KG1 (cell line): ENCODE measurements at places on chromosomes 16 and 17.

DNA sequence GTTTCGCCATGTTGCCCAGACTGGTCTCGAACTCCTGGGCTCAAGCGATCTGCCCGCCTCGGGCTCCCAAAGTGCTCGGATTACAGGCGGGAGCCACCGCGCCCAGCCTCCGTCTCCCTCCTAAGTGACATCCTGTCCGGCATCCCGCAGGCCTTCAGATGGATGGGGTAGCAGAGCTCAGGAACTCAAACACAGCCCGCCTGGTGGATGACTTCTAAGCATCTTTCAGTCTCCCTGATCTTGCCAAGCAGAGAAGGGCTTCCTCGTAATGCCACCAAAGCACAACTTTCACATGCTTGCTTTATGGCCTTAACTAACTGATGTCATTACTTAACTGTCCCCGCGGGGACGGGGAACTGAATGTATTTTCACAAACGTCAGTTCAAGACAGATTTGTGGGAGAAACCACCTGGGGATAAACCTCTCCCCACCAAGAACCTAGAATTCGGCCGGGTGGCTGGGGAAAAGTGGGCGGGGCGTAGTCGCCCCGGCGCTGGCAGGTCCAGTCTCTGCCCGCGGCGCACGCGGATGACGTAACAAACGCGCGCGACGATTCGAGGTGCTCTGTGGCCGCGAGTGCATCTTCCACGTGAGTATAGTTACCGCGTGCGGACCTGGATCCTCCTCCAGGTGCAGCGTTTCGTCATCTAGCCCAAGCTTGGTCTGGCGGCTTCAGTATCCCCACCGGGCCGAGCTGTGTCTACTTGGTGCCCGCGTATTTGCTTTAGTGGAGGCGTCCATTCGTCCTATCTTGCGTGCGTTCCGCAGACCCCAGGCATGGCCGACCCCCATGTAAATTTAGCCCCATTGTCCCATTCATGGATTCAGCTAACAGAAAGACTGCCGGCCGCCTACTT lies at the start of gene PFAS:
PFAS (plus strand) TSS at position 539 of the 857 bp plus-strand sequence. CDS start 4,649 bp downstream, outside the sequence.
- peak; percentile 64 for DNase-seq

DNA sequence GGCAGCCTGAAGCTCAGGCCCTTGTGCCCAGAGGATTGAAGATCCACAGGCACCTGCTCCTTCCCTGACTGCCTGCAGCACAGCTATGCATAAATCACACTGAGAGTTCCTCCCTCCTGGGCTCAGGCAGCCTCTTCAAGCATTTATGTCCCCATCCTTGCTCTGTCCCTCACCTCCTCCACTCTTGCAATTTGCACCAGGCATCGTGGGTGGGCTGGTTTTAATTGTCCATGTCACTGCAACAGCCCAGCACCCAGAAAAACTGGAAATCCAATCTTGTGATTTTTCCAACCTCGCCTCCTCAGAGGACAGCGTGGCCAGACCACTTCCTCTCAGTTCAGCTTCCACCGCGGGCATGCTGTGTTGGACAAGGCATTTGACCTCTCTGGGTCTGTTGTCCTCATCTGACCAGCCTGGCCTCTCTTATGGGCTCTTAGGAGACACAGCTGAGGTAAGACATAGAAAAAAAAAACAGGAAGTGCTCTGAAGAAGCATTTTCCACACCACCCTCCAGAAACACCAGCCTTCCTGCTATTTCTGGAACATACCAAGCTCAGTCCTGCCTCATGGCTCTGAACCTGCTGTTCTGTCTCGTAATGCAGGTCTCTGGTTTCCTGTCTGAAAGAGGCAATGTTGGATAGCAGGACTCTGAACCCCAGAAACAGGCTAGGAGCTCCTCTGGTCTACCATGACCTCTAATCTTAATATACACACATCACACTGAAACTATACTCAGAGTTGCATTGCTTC lies 8.3 kb downstream of the TMEM114 start:
- DNase-seq = no peak

- DNase-seq = no peak
Observed at GRCh38 chr17:49913226-49914095, 55.5 kb upstream of the DLX4 start.

DNA sequence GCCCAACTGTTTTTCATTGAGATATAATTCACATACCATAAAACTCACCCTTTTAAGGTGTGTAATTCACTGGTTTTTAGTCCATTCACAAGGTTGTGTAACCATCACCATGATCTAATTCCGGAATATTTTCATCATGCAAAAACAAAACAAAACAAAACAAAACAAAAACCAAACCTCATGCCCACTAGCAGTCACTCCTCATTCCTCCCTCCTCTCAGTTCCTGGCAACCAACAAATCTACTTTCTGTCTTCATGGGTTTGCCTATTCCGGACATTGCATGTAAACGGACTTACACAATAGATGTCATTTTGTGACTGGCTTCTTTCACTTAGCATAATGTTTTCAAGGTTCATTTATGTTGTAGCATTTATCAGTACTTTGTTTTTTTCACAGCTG lies 4.5 kb upstream of the NOD2 start:
- DNase-seq = no peak

- no peak for DNase-seq
Observed at GRCh38 chr17:81412490-81413093, 17.3 kb downstream of the BAHCC1 start.

DNA sequence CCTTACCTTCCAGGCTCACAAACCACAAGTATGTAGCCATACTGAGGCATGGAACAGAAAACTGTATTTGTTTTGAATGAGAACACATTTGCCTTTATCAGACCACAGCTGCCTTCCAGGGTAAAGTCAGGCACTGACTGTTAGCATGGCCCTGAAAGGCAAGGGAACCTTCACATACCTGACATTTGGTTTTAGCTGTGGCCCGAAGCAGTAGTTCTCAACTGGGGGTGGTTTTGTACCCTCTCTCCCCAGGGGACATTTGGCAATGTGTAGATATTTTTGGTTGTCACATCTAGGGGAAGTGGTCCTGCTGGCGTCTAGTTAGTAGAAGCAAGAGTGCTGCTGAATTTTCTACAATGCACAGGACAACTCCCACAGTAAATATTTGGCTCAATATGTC lies 9.2 kb downstream of the HERPUD1 start:
- no peak for DNase-seq

GRCh38 chr17:78206298-78206697 lies 7.8 kb upstream of the BIRC5 start:
- DNase-seq = no peak

- no peak for DNase-seq
Observed at GRCh38 chr17:75834928-75835653, 9.1 kb downstream of the UNC13D start.

- DNase-seq = no peak
Observed at GRCh38 chr17:12116143-12116542, 95.5 kb downstream of the MAP2K4 start.

- peak; percentile 5 for DNase-seq
Observed at GRCh38 chr16:87463722-87464690, 28.8 kb downstream of the ZCCHC14 start.

DNA sequence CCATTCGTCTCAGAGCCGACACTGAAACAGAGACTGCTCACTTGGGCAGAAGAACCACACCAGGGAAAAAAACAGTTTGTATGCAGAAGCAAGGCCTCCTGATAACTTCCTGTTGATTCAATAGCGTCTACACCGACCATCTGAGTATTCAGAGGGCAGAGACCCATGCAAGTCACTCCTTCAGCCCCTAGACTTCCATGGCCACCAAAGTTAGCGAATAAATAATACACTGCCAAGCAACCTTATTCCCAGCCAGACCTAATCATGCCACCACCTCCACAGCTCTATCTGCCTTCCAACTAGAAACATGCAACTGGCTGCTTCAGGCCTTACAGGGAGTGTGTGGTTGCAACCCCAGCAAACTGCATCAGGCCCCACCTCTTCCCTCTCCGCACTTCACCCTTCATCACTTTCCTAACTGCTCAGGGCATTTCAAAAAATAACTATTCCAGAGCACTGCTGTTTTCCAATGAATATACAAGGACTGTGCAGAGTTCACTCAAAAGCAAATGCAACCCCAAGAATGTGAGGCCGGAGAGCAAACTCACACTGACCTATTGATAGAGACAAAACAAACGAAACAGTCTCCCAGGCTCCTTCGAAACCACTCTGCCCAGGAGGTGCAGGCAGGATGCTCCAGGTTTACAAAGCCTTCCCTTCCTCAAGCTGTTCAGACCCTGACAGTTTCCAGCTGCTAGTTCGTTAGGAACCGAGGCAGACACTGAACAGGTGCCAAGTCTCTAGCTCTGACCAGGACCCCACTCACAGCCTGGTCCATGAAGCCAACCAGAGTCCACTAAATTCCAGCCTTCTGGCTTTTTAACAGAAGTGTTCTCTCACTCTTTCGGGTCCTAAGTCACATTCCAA lies 3.6 kb downstream of the USP7 start:
- DNase-seq = no peak

GRCh38 chr16:4613636-4614570 lies 785 bp downstream of the UBALD1 start:
- peak; percentile 7 for DNase-seq

DNA sequence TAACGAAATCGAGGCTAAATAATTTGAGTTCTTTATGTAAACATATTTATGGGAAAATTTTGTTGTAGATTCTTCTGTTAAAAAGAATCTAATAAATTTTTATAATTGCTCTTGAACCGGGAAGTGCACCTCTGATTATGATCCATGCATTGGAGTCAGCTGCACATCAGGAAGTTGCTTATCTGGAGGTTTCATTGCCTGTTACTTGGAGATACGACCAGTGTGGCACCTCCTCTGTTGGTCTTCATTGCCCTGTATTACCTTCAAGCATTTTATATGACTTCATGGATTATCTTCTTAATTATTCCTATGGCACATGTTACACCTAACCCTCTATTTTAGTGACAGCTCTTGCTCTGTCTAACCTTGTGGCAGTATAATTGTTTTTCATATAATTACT lies 312.6 kb upstream of the TBX2 start:
- DNase-seq = no peak

- no peak for DNase-seq
Observed at GRCh38 chr16:46857368-46857945, 26.5 kb upstream of the C16orf87 start.

- no peak for DNase-seq
Observed at GRCh38 chr16:56372013-56372634, 53.2 kb downstream of the AMFR start.

GRCh38 chr17:73240561-73240960 lies 21.1 kb downstream of the CPSF4L start:
- no peak for DNase-seq

GRCh38 chr16:149024-149660 lies 3.3 kb upstream of the HBZ start:
- DNase-seq = no peak

DNA sequence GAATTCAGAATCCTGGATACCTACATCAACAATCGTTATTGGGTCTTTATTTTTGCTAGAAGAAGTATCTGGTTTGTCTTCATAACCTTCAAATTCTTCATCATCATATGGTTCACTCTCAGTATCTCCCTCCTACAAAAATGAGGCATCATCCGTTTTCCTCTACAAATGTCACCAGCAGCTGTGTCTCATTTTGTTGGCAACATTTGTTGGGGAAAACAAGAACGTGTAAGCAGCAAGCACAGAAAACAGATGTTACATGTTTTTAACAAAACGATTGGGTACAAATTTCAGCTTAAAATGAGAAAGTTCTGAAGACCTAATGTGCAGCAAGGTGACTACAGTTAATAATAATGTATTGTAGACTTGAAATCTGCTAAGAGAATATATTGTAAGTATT lies 8.7 kb downstream of the CCDC47 start:
- DNase-seq = no peak

GRCh38 chr17:36932694-36933511 lies 4.4 kb upstream of the LHX1 start:
- DNase-seq = no peak

GRCh38 chr16:76612497-76612896 lies 335.3 kb downstream of the CNTNAP4 start:
- no peak for DNase-seq

DNA sequence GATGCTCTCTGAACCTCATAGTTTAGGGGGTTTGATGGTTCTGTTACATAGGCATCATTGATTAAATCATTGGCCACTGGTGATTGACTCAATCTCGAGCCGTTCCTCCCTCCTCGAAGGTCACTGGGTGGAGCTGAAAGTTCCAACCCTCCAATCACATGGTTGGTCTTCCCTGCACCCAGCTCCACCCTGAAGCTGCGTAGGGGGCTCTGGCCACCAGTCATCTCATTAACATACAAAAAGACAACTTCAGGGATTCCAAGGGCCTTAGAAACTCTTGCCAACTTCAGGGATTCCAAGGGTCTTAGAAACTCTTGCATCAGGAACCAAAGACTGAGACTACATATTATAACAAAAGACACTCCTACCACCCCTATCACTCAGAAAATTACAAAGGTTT lies 306.5 kb upstream of the TNRC6C start:
- no peak for DNase-seq

DNA sequence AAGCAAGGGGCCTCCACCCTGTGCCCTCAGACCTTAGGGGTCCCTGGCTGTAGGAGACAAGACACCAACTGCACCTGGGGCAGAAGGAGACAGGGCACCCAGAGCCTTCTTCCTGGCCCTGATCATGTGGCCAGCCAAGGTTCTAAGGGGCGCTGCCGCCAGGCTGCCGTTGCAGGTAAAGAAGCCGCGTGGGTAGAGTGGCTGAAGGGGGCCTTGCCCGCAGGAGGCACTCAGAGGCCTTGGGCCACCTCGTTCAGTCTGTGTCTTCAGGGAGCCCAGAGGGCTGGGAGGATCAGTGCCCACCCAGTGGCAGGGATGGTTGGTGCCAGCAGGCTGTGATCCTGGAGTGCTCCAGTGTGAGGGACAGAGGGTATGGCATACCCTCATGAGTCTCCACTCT lies 1.6 kb upstream of the AATK start:
- DNase-seq = no peak

- DNase-seq = no peak
Observed at GRCh38 chr17:64236827-64237403, 26.1 kb downstream of the TEX2 start.

- DNase-seq = no peak
Observed at GRCh38 chr17:76528528-76529223, 8.8 kb downstream of the CYGB start.

DNA sequence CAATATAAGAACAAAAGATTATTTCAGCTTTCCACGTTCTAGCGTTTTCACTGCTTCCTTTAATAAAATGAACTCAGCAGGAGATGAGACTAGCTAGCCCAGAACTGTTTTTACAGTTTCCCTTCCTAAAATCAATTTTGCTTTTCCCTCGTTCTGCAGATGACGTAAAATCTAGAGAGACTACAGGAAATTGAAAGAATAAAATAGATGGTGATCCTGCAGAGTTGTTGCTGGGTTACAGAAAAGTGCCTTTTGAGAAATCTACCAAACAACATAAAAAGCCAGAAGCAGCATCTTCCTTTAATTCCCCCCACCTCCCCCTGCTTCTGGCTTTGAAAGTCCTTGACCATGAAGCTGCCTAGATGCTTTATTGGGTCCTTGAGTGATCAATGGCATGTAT lies 96.8 kb upstream of the CLEC3A start:
- DNase-seq = no peak

DNA sequence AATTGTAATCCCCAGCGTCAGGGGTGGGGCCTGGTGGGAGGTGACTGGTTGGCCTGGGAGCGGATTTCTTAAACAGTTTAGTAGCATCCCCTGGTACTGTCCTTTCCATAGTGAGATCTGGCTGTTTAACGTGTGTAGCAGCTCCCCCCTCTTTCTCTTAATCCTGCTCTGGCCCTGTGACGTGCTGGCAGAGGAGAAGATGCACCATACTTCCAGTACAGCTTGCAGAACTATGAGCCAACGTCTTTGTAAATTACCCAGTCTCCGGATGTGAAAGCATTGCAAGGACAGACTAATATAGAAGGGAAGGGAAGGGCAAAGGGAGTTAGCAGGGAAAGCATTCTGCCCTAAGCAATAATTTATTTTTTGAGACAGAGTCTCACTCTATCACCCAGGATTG lies 83.9 kb downstream of the RMI2 start:
- DNase-seq = no peak
